ENCODE measurements at places on chromosomes 12 and 14.
A peak's percentile ranks its signal among the peaks of the same experiment; 100 is the strongest.

DNA sequence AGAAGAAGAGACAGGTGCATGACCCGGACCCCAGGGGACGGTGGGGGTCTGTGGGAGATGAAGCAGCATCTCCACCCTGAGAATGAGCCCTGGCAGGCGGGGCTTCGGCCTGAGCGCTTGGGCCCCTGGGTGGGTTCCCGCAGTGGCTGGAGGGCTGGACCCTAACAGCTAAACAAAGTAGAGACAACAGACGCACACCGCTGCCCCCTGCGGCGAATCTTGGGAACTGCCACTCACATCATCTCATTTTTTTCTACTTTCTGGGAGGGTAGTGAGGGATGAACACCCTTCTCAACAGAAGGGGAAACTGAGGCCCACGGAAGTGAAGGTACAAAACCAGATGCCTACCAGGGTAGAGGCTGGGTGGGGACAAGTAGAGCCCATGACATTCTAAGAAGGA, 104.7 kb downstream of the RFLNA start:
- DNase-seq = no peak

GRCh38 chr14:81523616-81524015, 10.0 kb downstream of the SEL1L start:
- no peak for DNase-seq

DNA sequence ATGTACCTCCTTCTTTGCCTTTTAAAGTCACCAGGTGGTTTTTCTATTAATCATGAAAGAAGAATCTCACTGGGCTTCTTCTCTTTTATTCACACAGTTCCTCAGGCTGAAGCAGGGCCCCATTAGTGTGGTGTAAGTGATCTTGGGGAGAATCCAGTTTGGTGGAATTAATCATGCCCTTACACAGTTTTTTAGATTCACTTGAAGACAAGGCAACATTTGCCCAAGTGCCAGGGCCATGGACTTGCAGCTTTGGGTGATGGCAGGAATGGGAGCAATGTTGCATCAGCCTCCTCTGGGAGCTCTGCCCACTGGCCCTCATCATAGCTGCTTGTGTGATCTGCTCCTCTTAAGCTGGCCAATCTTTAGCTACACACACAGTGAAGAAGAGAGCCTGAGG, 33.8 kb downstream of the KCNK10 start:
- no peak for DNase-seq

DNA sequence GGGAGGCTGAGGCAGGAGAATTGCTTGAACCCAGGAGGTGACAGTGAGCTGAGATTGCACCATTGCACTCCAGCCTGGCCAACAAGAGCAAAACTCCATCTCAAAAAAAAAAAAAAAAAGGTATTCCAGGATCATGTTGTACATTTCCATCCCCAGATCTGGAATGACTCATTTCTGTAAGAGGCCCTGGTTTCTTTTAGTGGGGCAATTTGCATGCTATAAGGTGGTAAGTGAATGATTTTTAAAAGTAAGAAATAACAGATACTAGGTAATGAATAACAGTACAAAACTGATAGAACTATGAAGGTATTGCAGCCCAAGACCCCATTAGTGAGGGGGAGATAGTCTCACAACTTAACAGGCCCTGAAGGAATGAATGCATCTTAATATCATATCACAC, 17.7 kb upstream of the ADCK1 start:
- no peak for DNase-seq

GRCh38 chr12:16579041-16579440, 26.9 kb downstream of the LMO3 start:
- DNase-seq = no peak

DNA sequence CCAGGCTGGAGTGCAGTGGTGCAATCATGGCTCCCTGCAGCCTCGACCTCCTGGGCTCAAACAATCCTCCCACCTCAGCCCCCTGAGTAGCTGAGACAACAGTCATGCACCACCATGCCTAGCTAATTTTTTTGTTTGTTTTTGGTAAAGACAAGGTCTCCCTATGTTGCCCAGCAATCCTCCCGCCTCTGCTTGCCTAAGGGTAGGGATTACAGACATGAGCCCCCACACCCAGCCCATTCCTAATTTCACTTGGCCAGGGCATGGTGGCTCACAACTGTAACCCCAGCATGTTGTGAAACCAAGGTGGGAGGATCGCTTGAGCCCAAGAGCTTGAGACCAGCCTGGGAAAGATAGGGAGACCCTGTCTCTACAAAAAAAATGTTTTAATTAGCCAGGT, 9.1 kb downstream of the DAD1 start:
- DNase-seq = no peak

GRCh38 chr12:93571925-93572711, at the start of gene SOCS2:
Gene SOCS2, plus strand, starts transcription at chr12:93572675. Its CDS starts 223 bp downstream, at chr12:93572898.
- peak; percentile 77 for DNase-seq

GRCh38 chr14:38989922-38990546, 113.0 kb downstream of the SEC23A start:
- no peak for DNase-seq

DNA sequence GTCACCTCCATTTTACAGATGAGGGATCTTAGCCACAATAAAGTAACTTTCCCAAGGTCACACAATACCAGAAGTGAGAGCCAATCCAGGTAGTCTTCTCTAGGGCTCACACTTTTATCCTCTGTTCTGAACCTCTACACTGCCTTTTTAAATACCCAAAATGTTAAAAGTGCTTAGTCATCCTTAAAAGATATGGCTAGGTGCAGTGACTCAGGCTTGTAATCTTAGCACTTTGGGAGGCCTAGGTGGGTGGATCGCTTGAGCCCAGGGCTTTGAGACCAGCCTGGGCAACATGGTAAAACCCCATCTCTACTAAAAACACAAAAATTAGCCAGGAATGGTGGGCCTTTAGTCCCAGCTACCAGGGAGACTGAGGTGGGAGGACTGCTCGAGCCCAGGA, 104.1 kb upstream of the PPP4R3A start:
- no peak for DNase-seq

DNA sequence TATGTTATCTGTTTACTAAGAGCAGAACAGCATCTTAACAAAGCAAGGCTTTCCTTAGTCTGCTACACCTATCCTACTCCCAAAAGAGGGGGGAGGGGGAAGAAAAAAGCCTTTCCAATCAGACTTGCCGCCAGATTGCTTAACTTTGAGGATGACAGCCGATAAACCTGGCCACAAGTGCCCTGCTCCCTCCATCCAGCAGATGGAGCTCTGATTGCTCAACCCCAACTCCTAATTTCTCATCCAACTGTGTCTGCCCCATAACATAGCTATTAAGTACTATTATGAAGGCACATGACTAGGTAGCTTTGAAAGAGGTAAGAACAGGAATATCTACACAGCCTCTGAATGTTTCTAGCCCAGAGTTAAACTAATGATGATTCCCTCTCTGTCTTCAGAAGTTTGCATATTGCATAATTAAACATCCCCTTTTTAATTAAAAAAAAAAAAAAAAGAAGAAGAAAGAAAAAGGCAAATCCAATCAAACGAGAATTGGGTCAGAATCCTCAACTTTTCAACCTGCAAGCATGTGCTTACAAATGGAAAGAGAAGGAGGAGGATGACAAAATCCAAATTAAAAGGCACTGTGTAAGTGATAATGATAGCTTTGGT, 247.4 kb downstream of the GALC start:
- no peak for DNase-seq

DNA sequence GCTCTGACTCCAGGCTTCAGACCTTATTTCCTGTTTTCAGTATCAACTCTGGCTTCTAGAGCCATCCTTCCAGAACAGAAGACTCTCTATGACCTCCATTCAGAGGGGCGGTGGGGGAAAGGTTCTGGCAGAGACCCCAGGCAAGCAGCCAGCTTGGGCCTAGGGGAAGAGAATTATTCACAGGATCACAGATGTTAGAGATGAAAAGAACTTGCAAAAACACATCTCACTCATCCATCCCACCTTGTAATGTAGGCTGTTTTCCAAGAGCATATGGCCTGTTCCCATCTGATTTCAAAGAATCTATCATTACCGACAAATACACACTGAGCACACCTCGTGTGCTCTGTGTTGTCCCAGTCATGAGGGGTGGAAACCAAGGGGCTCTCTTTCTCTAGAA, 131.9 kb downstream of the GRIN2B start:
- no peak for DNase-seq

GRCh38 chr14:76546426-76547221, 170.7 kb downstream of the ESRRB start:
- no peak for DNase-seq

DNA sequence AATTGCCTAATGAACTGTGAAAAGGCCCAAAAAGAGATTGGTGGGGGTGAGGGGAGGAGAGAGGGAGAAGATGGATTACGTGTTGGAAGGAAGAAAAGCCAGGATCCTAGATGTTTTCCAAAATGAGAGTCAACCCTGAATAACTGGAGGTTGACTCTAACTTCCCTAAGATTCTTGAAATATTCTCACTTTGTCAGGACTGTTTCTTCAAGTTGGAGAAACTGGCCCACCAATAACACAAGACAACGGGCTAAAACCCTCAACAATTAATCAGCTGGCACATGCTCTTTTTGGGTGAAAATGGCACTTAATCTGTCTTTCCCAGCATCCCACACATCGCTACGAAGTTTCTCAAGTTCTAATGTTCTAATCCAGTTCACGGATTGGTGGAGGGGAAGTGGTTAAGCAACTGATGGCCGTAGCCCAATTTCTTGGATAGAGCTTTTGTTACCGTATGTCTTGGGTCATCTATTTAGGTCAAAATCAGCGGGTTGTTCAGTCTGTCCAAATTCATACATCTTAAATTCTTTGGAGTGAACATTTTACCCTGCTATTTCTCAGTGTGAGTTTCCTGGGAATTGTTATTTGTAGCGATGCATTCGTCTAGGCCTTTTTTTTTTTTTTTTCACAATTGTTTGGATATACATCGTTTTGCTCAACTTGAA, 49.0 kb downstream of the GPHB5 start:
- DNase-seq = no peak

- peak; percentile 75 for DNase-seq
Measured at GRCh38 chr14:69726761-69727511, 40.0 kb upstream of the SRSF5 start.

- no peak for DNase-seq
Measured at GRCh38 chr12:123905319-123905925, 67.2 kb downstream of the CCDC92 start.

- DNase-seq = peak; percentile 52
Measured at GRCh38 chr12:51752234-51752889, 96.2 kb downstream of the FIGNL2 start.

GRCh38 chr12:24746006-24746671, 202.8 kb downstream of the BCAT1 start:
- no peak for DNase-seq

DNA sequence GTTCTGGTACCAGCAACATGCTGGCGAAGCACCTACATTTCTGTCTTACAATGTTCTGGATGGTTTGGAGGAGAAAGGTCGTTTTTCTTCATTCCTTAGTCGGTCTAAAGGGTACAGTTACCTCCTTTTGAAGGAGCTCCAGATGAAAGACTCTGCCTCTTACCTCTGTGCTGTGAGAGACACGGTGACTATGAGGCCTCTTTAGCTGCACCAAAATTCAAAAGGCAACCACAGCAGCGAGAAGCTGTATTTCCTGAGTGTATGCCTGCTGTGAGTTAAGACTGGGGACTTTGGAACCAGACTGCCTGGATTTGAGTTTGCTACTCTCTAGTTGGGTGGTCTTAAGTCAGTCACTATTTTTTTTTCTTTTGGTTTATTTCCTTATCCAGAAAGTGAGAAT, 8.7 kb upstream of the OR10G2 start:
- no peak for DNase-seq

DNA sequence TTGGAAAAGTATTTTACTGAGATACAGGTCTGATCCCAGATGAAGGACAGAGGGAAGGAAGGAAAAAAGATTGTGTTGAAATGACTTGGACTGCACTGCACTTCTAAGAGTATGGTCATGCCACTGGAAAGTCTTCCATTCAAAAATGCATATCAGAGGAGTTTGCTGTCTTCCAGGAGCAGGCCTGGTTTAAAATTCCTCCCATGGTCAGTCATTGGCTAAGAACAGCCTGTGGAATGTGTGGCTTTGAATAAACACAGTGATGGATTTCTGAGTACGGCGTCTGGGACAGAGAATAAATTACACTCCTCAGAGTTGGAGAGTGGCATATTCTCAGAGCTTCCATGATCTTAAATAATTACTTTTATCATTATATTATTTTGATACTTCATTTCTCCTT, 245.8 kb upstream of the PDZRN4 start:
- DNase-seq = no peak

GRCh38 chr14:100536121-100536510, 51.1 kb downstream of the BEGAIN start:
- DNase-seq = no peak
